GM20000 (cell line): ENCODE measurements at places on chromosomes 4 and X.

GRCh38 chr4:99013402-99013843 lies 17.9 kb downstream of the METAP1 start:
- no peak for DNase-seq

DNA sequence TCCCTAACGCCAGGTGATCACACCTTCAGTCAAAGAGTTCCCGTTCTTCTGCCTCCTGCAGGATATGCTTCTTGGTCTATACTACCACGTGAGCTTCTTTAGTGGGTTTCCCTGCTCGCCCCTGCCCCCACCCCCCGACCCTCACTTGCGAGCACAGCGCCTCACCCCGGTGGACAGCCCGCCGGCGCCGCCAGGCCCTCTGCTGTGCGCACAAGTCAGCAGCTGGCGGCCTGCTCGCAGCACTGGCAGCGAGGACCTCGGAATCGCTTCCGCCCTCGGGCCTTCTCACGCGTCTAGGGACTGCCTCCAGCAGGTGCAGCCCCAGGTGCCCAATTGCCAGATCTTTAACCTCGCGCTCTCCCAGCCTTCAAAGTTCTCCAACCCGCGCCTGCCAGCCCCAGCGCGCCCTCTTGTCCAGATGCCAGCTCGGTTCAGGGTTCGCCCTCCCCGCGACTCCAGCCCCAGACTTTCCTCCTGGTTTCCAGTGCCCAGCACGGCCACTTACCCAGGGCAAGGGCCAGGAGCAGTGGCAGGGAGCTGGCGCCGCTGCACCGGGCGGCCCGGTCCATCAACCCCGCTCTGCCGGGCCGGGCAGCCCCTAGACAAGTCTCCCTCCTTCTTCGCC lies 454 bp downstream of the BTC start:
- no peak for DNase-seq

DNA sequence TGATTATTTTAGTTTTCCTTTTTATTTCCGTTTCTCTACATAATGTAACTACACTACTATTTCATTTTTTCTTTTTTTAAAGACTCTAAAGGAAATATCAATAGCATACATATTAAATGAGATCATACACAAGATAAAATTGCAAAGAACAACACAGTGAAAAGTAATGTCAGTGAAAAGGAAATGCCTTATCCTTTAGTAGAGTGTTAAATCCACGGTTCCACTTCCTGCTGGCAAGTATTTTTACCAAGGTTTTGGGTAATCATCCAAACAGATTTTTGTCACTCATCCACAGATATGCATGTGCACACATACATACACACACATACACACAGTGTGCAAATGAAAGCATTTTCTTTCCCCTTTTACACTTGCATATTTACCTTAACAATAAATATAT lies 548.9 kb downstream of the PPP4R3C start:
- DNase-seq, result no peak

DNA sequence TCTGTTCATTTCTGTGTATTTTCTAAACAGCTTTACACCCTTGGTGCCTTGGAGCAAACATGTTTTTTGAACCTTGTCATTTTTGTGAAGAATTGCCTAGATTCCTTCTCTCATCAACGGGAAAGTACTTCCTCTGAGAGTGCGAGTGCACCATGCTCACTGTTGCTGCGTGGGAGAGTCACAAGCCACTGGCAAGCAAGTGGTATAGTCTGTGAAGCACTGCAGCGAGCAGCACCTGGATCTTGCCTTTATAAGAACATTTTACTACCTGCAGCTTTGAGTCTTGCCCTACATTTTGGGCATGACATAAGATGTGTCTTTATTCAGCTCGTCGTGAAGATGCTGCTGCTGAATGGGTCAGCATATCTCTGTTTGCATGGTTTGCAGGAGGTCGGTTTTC lies 44.9 kb downstream of the HADH start:
- no peak for DNase-seq

DNA sequence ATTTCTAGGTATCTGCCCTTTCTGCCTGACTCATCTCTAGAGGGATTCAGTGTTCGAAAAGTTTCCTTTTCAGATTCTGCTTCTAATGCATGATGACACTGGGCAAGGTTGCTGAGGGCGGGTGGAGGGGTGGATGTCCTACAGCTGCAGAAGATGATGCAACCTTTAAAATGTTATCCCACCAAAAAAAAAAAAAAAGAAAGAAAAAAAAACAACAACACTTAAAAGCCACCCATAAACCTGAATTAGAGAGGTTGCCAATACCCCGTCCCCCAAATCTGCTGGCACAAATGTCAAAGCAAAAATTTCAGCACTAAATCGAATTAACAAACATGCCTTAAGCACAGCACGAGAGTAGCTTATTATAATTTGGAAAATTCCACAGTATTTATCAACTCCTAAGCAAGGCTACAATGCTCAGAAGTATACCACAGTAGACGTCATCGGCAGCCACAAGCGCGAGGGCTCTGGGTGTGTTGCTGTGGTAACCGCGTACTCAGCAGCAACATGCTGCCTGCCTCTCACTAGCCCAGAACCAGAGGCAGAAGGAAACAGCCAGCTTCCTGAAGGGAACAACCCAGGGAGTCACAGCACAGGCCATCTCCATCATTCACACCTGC lies 167.5 kb upstream of the MAP3K15 start:
- DNase-seq, result peak; percentile 36

DNA sequence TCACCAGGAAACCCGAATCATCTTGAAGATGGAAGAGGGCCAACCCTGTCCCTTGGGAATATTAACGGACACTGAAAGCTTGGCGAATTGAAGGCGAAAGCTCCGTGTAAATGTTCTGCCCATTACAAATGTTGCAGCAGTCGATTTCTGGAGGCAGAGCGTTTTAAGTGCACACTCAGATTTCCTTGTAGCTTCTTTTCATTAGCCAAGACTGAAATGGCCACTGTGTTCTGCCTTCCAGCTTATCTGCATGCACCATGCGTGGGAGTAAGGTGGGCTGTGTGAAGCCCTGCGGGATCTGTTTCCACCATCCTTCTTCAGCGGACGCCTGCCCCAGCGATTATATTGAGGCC lies 1.3 kb downstream of the SMIM20 start:
- DNase-seq, result no peak

GRCh38 chr4:142408003-142408441 lies 438.1 kb downstream of the INPP4B start:
- DNase-seq, result no peak

DNA sequence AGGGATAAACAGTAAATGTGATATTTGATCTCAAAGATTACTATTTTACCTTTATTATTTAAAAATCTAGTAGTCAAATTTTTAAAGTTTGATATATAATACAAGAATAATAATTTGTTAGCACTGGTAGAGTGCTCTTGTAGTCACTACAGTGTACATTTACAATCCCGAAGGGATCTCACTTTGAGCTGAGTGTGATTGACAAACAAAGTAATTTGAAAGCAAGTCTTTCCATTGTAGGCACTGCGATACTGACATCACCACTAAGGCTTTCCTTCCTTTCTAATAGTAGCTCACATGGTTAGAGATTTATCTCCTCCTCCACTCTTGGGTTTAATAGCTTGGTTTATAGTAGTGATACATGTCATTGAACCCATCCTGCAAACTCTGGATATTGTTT lies 280.6 kb downstream of the PARM1 start:
- DNase-seq, result no peak

DNA sequence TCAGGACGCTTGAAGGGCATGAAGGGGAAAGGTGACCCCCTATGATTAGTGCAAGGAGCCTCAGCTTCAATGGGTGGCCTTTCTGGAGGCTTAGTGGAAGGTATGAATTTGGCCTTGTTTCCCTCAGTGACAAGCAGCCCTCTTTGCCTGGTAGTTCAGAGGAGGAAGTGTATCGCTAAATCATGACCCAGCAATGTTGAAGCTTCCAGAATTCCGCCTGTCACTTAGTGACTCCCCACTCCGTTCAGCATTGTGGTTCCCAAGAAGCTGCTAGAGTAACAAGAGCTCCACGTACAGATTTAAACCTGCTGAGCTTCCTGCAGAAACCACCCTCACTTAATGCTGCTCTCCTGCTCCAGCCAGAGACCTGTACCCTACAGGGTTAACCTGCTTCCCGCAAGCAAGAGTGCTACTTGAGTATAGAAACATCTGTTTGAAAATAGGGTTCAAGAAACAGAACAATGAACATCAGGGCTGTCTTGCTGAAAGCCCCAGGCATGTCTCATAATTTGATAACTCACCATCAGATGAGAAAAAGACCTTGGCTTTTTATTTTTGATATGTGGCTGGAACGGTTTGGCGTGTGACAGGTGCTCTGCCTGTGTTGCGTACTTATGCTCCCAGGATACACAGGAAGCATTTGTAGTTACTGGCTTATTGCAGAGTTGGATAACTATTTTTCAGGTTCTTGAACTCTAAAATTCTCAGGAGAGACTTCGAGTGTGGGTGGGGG lies 105.2 kb downstream of the UCHL1 start:
- peak; percentile 22 for DNase-seq

GRCh38 chr4:147786531-147786930 lies 54.6 kb downstream of the ARHGAP10 start:
- DNase-seq, result no peak

DNA sequence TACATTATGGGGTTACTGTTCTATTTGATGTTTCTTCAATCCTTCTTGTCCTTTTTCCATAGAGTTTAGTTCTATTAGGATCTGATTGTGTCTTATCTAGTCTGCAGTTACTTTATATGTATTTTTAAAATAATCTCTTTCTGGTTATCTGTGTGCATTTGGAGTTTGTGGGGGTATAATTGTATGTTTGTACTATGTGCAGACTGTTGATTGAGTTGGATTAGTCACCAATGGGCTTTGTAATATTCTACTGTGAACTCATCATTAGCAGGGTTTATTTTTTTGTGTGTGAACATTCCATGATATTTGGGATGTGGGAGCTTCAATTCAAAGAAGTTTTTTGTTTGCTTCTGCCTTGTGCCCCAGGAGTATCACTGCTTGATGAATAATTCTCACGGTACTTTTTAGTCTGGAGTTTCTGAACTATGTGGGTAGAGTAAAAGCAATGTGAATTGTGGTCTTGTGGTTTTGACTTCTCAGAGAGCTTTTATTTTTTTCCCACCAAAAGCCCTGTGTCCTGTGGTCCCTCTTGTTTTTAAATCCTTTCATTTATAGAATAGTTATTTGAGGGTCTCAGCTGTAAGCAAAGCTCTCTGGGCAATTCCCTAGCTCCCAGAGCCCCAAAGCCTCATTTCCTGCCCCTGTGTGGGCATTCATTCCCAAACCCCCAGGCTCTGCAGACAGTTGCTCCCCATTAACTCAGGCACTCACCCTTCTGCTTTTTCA lies 127.8 kb downstream of the PHKA2 start:
- DNase-seq, result peak; percentile 50

GRCh38 chr4:101153653-101154052 lies 193.7 kb downstream of the PPP3CA start:
- no peak for DNase-seq

GRCh38 chr4:184731056-184731455 lies 2.8 kb downstream of the CENPU start:
- DNase-seq, result no peak

DNA sequence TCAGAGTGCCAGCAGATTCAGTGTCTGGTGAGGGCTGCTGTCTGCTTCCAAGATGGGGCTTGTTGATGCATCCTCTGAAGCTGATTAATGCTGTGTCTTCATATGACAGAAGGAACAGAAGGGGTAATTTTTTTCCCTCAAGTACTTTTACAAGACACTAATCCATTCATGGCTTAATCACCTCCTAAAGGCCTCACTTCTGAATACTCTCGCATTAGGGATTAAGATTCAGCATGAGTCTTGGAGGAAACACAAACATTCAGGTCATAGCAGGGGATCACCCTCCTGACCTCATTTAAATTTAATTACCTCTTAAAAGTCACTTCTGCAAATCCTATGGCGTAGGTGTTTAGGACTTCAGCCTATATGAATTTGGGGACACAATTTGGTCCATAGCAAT lies 1145.5 kb upstream of the PCDH10 start:
- DNase-seq, result no peak

GRCh38 chr4:42398171-42398870 lies 1.0 kb downstream of the SHISA3 start:
- DNase-seq, result peak; percentile 32

GRCh38 chrX:67289055-67289499 lies 254.7 kb upstream of the AR start:
- no peak for DNase-seq

DNA sequence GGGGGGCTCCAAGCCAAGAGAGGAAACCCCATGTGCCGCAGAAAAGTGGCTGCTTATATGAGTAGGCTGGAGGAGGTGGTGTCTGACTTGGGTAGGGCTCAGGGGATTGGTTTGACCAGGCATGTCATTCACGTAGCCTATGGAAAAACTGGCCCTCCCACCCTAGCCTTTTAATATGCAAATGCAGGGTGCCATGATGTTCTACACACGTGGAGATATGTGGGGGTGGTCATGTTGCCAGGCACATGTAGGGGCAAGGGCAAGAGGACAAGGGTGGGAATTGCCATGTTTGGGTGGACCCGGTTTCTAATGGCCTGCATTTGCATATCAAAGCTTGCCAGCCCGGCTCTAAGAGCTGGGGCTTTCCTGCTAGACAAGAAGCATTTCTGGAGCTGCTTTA lies 86.9 kb upstream of the SHISA3 start:
- no peak for DNase-seq

DNA sequence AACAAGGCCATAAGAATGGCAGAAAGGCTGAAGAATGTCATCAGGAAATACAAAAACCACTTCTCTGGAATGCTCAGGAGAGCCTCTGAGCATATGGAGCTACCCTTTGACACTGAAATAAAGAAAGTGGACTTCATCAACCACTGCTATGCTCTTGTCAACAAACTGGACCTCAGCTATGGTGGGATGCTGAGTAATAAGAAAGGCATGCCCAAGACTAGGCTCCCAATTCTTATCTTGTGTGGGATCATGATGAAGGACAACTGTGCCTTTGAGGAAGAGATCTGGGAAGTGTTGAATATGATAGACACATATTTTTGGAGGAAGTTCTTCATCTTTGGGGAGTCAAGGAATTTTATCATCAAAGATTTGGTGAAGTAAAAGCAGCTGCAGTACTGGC lies 86.9 kb upstream of the MAGEB16 start:
- DNase-seq, result no peak

DNA sequence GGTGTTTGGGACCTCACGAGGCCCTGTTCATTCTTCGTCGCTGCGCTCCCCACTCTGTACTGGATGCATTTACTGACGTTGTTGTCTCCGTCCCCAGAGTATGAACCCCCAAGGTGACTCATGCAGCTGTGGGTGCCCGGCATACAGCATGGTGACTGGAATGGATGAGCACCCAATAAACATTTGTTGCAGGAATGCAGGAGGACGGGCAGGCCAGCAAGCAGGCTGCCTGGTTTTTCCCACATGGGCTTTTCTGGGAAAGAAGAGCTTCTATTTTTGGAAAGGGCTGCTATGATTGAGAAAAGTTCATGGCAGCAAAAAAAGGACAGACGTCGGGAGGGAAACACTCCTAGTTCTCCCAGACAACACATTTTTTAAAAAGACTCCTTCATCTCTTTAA lies 893 bp upstream of the SOD3 start:
- DNase-seq, result no peak

GRCh38 chr4:96131186-96131585 lies 291.3 kb downstream of the PDHA2 start:
- DNase-seq, result no peak

- DNase-seq, result no peak
These were observed 1906.6 kb upstream of the TENM3 start for GRCh38 chr4:180336494-180337090.
